ENCODE measurements at places on chromosomes 13 and 19. TPM values are rescaled to one million over a fixed set of nuclear protein-coding genes. Genes with fewer than 3 reads are reported as not detected.

The TEX30 gene
- 15.1 TPM for total RNA-seq

The PLEKHA4 gene
- total RNA-seq, result 2.6 TPM

The BRCA2 gene
- total RNA-seq, result 6.2 TPM

The RHPN2 gene
- total RNA-seq, result 59.2 TPM

The ADGRE1 gene
- 5.4 TPM for total RNA-seq

The FFAR3 gene
- total RNA-seq, result not detected

The CCL25 gene
- not detected for total RNA-seq

The ZNF865 gene
- total RNA-seq, result 7.2 TPM

The KLC3 gene
- 0.74 TPM for total RNA-seq

The RFPL4A gene
- 0.33 TPM for total RNA-seq

The RXFP2 gene
- total RNA-seq, result not detected

The DCT gene
- total RNA-seq, result not detected

The ATXN8OS gene
- not detected for total RNA-seq

The PGLYRP2 gene
- not detected for total RNA-seq

The SIGLEC8 gene
- total RNA-seq, result not detected

The ERICH6B gene
- not detected for total RNA-seq

The SPTBN4 gene
- 0.91 TPM for total RNA-seq

The KIR2DL4 gene
- total RNA-seq, result not detected

The DIRAS1 gene
- total RNA-seq, result 3.5 TPM

The RNF225 gene
- total RNA-seq, result 0.13 TPM

The PABPC3 gene
- total RNA-seq, result 0.17 TPM

The PSG4 gene
- 0.93 TPM for total RNA-seq

The ZFP28 gene
- total RNA-seq, result 4.0 TPM

The ZNRF4 gene
- not detected for total RNA-seq

The GRK1 gene
- total RNA-seq, result 0.02 TPM

The FCAR gene
- not detected for total RNA-seq

The FXYD3 gene
- 0.13 TPM for total RNA-seq

The FAM124A gene
- total RNA-seq, result 2.1 TPM

The ABHD17A gene
- 19.7 TPM for total RNA-seq

The FSD1 gene
- 7.5 TPM for total RNA-seq

The PSG2 gene
- not detected for total RNA-seq

The GRIN3B gene
- total RNA-seq, result 1.8 TPM

The BICRA gene
- total RNA-seq, result 17.2 TPM

The CATSPERD gene
- total RNA-seq, result not detected

The CEACAM20 gene
- total RNA-seq, result not detected

The GIPR gene
- total RNA-seq, result 3.4 TPM

The LGALS7B gene
- not detected for total RNA-seq

The TUBA3C gene
- not detected for total RNA-seq

The ZNF260 gene
- 9.6 TPM for total RNA-seq

The CPB2 gene
- not detected for total RNA-seq

The ZNF497 gene
- 1.5 TPM for total RNA-seq

The LMTK3 gene
- 4.6 TPM for total RNA-seq

The PLEKHJ1 gene
- 47.4 TPM for total RNA-seq

The GPC6 gene
- 6.4 TPM for total RNA-seq

The YIPF2 gene
- 18.0 TPM for total RNA-seq

The C1QTNF9 gene
- not detected for total RNA-seq

The SF3A2 gene
- 57.3 TPM for total RNA-seq

The COX6B2 gene
- 0.93 TPM for total RNA-seq

The GPC5 gene
- total RNA-seq, result not detected

The MAMSTR gene
- total RNA-seq, result 0.28 TPM

Data from A549 treated with DMSO at 1 μM for 4 hours (cell line).